Left lung (tissue), 14 donors: ENCODE measurements at places on chromosomes 11 and 22. TPM values are rescaled to one million over a fixed set of nuclear protein-coding genes. Genes with fewer than 3 reads are reported as not detected.

Gene CRYBB2
- 0.75 TPM for polyA plus RNA-seq

DNA sequence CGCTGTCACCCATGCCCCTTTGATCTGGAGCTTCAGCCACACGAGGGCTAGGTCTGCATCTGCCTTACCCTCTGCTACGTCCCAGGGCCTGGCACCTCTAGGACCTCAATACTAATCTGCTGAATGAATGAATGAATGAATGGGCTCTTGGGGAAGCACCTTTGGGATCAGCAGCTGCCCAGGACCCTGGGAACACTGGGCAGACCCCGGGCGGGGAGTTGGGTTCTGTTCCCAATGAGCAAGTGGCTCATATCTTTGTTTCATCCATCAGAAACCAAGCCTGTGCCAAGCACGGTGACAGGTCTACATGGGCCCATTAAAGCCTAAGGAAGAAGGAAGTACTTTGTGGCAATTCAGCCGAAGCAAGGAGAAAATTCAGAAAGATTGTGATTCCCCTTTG is 41.5 kb upstream of the SHISAL1 start:
- peak; percentile 21 for DNase-seq

Gene CD59
- polyA plus RNA-seq = 190 TPM

GRCh38 chr11:96043291-96043690 is 119.4 kb upstream of the MTMR2 start:
- DNase-seq = no peak

GRCh38 chr11:107752949-107753822 is 41.3 kb upstream of the SLN start:
- no peak for DNase-seq

DNA sequence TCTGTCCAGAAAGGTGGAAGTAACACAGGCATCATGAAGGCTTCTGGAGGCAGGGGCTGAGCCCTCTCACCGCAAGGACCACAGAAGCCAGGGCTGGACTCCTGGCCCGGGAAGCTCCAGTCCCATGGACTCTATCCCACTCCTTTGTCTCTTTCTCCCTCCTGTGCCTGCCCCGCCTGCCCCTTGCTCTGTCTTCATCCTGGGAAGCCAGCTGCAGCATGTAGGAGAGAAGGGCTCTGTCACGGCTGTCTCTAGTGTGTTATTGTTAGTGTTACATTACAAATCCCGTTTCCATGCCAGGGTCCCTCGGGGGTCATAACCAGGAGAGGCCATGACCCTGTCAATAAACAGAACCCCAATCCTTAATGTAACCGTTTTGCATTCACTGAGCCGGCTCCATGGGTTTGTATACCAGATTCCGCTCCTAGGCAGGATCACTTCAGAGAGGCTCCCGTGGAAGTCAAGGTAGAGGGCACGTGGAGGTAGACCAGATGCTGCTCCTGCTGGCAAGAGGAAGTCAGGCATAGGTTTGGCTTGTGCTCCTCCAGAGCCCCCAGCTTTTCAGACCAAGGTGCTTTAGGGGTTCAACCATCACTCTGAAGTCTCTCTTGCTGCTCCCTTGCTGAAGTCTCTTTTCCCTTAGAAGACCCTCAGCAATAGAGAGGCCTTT is 293.2 kb downstream of the ETS1 start:
- DNase-seq = no peak

Gene GRAMD1B
- 3.3 TPM for polyA plus RNA-seq

Gene TREH
- not detected for polyA plus RNA-seq

Gene PLEKHA7
- polyA plus RNA-seq = 31.4 TPM

Gene FAM111B
- 12.9 TPM for polyA plus RNA-seq

Gene TOMT
- polyA plus RNA-seq = not detected

GRCh38 chr11:73475549-73476095 is 99.4 kb downstream of the RELT start:
- no peak for DNase-seq

Gene MS4A7
- polyA plus RNA-seq = 19.2 TPM

GRCh38 chr11:44883277-44883676 is 67.4 kb downstream of the TP53I11 start:
- no peak for DNase-seq
